ENCODE measurements at places on chromosomes 2 and 18.

- DNase-seq, result no peak
Measured at GRCh38 chr2:53182601-53183000, 585.0 kb upstream of the CHAC2 start.

- DNase-seq, result no peak
Measured at GRCh38 chr2:143901185-143901842, 618.6 kb downstream of the ZEB2 start.

- DNase-seq, result no peak
Measured at GRCh38 chr2:225002656-225003045, 39.6 kb downstream of the DOCK10 start.

GRCh38 chr2:134410831-134411231 lies 157.0 kb downstream of the MGAT5 start:
- no peak for DNase-seq

DNA sequence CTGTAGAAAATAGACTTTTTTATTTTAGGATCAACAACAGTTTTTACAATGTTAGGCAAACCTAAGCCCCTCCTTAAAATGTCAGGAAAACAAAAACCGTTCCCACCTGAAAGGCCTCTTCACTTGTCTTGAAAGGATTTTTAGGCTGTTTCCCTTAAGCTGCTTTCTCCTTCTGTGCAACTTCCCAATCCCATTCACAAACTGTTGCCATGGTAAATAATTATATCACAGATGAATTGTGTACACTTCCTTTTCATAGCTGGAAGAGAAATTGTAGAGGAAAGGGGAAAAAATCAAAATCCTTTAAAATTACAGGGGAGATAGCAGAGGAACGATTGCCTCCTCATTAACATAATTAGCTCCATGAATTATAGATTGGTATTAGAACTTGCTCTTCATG lies 1488.0 kb upstream of the CELF4 start:
- DNase-seq, result no peak

GRCh38 chr18:63819786-63820185 lies 44.6 kb downstream of the SERPINB7 start:
- no peak for DNase-seq

- no peak for DNase-seq
Measured at GRCh38 chr18:70249118-70249517, 39.7 kb upstream of the SOCS6 start.

All from stimulated activated CD8-positive, alpha-beta memory T cell treated with anti-CD3 and anti-CD28 coated beads, Interleukin-15, amount 100 ng/mL, for 4 hours (primary cell).